Stimulated activated CD8-positive, alpha-beta memory T cell treated with anti-CD3 and anti-CD28 coated beads, Interleukin-12 subunit alpha, Interleukin-12 subunit beta, amount 100 ng/mL, for 1 hour (primary cell): ENCODE measurements at places on chromosomes 1 and 21.

GRCh38 chr21:38310646-38311485, 54.1 kb downstream of the KCNJ15 start:
- no peak for DNase-seq

DNA sequence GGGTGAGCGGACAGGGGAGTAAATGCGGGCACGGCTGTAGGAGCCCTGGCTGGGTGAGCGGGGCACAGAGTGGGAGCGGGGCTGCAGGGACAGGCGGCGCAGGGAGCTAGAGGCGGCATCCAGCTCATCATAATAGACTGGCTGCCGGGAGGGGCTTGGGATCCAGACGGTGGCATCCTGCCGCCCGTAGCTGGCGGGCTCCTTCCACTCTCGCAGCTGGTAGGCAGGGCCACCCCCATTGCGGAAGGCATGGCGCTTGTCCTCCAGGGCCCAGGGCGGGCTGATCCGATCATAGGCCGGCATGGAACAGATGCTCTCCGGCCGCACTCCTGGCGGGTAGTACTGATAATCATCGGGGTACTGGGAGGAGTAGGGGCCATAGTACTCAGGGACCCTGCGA, 43.7 kb upstream of the GOLT1A start:
- DNase-seq: no peak

GRCh38 chr21:39628385-39628784, 15.6 kb downstream of the B3GALT5 start:
- no peak for DNase-seq

GRCh38 chr1:50981741-50982140, 11.7 kb downstream of the CDKN2C start:
- no peak for DNase-seq

- DNase-seq: no peak
These were observed 16.0 kb upstream of the GIPC2 start for GRCh38 chr1:78029793-78030192.

- DNase-seq: no peak
These were observed 293.6 kb downstream of the PLPP3 start for GRCh38 chr1:56285554-56286402.

- no peak for DNase-seq
These were observed 7.0 kb downstream of the CLCN6 start for GRCh38 chr1:11813021-11813420.

DNA sequence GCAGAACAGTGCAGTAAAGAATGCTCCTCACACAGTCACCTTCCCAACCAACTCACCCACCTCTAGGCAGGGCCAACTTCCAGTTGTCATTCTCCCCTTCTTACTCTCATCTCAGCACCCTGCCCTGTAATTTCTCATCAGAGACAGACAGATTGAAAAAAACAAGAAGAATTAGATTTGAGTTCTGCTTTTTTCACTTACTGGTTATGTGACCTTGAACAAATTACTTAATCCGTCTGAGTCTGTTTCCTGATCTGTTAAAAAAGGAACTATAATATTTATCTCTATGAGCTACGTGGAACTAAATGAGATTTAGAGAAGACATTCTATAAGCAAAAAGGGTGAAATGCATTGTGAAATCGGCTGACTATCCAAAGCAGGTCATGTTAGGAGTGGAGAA, 330.3 kb downstream of the ZNF326 start:
- no peak for DNase-seq
